ENCODE measurements at places on chromosomes 11 and 22. TPM values are rescaled to one million over a fixed set of nuclear protein-coding genes. Genes with fewer than 3 reads are reported as not detected.

The PDE2A gene
- 69.6 TPM for total RNA-seq

The KDM4E gene
- not detected for total RNA-seq

The ASCL2 gene
- 0.54 TPM for total RNA-seq

The DENND6B gene
- 14.3 TPM for total RNA-seq

The VPREB3 gene
- not detected for total RNA-seq

The ROM1 gene
- 2.5 TPM for total RNA-seq

The ST14 gene
- total RNA-seq = 102 TPM

The IFITM10 gene
- 0.22 TPM for total RNA-seq

The ELFN2 gene
- total RNA-seq = not detected

The MRPL40 gene
- total RNA-seq = 54.6 TPM

The PTPN5 gene
- total RNA-seq = not detected

The CBLIF gene
- not detected for total RNA-seq
